Effector memory CD4-positive, alpha-beta T cell (primary cell): ENCODE measurements at places on chromosomes 7 and 10.

- DNase-seq: no peak
These were observed 144.8 kb downstream of the ICA1 start for GRCh38 chr7:8117195-8117594.

DNA sequence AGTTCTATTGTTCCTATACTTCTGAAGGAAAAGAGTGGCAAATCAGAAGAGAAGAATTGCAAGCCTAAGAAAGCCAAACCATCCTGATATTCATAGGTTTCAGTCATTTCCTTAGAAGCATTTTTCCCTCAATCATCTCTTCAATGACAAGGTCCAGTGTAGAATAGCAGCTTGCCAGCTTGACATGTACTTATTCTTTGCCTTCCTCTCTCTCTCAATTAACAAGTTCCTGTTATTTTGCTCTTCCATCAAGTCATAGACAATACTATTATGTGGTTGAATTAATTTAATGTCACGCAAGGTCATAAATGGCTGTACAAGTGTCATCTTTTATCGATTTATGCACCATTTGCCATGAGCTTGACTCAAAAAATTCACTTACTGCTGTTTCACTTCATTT is 216.3 kb upstream of the MBL2 start:
- DNase-seq: no peak

GRCh38 chr10:124707551-124707950 is 36.6 kb downstream of the FAM53B start:
- DNase-seq: no peak

- DNase-seq: no peak
These were observed 299.6 kb upstream of the SP4 start for GRCh38 chr7:21128062-21128817.

DNA sequence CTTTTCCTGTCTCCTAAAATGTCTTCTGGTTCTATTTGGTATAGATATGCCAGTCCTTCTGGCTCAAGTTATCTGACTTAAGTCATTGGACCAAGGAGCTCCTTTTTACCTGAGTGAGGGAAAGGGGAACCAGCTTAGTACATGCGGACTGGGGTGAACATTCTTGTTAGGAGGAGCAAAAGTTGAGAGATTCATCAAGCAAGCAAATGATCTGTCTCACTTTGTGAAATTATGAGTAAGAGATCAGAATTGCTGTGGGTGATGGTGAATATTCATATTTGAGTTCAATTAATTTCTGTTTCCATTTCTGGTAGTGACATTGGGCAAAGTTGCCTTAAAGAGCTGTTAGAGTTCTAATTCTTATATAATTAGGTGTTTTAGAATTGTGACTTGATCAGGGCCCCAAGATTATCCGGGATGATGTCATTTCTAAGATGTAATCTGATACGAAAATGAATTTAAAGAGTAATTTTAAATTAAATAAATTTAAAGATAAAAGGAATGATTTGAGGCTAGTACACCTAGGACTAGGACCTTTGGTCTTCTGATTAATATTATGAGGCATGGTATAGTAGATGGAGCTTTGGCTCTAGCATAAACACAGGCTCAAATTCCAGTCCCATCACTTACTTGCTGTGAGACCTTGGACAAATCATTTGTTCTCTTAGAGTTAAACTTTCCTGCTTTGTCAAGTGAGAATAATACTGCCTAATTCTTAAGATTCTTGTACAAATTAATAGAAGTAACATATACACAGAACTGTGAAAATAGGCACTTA is 60.4 kb upstream of the STRIP2 start:
- no peak for DNase-seq

DNA sequence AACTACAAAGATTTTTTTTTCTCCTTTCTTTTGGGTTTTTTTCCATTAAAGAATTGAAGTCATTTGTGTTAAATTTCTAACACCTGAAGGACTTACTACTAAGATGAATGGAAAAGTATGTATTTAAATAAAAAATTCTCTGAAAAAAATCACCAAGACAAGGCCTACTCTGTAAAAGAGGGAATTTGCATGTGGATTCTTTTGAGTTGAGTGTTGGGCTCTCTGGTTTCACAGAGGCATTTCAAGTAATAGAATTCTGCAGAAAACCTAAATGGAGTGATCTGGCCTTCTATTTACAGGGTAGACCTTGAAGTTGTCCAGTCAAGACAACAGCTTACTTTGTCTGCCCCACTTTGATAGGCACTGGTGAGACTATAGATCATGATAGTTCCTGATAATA is 4.1 kb downstream of the LRRC17 start:
- no peak for DNase-seq

DNA sequence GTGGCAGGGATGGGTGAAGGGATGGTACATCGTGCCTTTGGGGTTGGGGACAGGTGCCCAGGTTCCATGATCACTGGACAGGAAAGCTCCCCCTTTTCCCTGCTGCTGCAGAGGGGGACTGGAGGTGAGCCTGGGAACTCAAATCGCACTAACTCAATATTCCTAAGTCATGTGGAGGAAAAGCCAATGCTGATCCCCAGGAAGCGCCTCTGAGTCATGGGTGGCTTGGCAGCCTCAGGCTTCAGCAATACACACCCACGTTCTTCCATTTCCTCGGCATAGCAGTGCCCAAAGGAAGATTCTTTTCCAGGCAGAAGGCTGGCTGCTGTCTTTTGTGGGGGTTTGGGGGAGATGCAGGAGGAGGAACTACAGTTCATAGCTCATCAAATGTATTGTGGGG is 165.8 kb downstream of the CCDC3 start:
- DNase-seq: no peak

GRCh38 chr7:73903321-73904218 is 42.6 kb downstream of the TMEM270 start:
- DNase-seq: no peak

DNA sequence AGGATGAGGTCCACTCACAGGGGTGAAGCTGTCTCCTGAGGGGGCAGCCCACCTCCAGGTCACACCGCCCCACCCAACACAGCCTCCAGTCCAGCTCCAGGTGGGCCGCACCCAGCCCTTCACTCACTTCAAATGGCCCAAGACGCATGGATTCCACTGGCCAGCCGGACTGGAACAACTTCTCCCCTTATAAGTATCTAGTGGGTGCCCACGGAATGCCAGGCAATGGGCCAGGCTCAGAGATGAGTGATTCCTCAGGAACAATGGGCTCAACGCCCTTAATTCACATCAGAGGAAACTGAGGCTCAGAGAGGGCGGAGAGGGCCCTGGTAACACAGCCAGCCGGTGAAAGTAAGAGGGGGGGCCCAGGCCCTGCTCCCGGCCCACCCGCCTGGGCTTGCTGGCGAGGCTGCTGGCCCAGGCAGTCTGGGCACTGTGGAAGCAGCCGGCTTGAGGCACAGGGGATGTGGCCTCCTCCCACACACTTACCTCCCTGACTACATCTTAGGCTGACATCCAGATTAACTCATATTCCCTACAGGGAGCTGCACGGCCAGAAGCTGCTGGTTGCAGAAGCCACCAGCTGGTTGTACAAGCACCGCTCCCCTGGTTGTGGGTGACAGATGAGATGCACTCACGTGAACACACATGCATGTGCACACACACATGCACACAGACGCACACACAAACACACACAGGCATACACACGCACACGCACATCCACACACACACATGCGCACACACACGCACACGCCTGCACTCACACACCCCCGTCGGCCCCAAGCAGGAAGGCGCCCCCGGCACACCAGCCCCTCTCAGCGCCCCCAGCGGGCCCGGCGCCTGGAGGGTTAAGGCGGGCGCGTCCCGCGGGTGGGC is 1.0 kb upstream of the FAM20C start:
- DNase-seq: no peak

DNA sequence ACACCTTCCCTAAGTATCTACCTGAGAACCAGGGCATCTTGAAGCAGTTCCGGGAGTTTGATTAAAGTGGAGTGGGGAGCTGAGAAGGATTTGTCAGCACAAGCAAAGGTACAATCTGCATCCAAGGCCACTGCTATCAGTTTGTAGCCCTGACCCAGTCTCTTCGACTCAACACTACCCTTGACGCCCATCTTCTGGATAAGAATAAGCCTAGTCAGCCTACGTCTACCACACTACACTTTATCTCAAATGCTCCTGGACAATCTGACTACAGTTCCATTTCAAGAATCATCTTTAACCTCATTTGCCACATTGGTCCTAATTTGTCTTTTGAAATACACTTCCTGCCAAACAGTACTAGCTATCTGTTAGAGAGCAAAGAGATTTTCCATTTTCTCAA is 134.1 kb upstream of the C1GALT1 start:
- no peak for DNase-seq

DNA sequence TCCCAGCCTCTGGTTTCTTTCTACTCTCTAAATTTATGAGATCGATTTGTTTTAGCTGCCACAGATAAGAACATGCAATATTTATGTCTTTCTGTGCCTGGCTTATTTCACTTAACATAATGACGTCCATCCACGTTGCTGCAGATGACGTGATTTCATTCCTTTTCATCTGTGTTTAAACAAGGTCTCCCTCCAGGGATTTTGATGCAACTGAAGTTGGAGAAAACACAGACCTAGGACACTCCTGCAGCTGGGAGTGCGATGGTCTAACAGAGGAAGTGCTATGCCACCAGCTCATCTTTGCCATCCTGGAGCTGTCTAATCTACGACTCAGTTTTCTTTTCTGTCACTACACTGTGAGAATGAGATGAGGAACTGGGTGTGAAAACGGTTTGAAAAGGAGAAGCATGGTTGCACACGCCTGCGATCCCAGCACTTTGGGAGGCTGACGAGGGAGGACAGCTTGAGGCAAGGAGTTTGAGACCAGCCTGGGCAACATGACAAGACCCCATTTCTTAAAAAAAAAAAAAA is 1.5 kb upstream of the KCTD7 start:
- no peak for DNase-seq

GRCh38 chr10:133237588-133238465 is at the start of gene VENTX:
Gene VENTX (plus strand): TSS chr10:133237855. CDS start chr10:133237915, 60 bp downstream.
- DNase-seq: no peak

GRCh38 chr10:56881218-56881617 is 520.2 kb upstream of the ZWINT start:
- DNase-seq: no peak

- no peak for DNase-seq
These were observed 103.3 kb downstream of the DNMBP start for GRCh38 chr10:99906470-99906869.
